Ascending aorta (tissue), 2 donors: ENCODE measurements at places on chromosomes 12 and 14. TPM values are rescaled to one million over a fixed set of nuclear protein-coding genes. Genes with fewer than 3 reads are reported as not detected.
A peak's percentile ranks its signal among the peaks of the same experiment; 100 is the strongest.

GRCh38 chr12:89448951-89449371 is 75.6 kb downstream of the GALNT4 start:
- DNase-seq = no peak

- DNase-seq = no peak
Measured at GRCh38 chr12:71749666-71750065, 5.0 kb upstream of the RAB21 start.

- DNase-seq = no peak
Measured at GRCh38 chr14:99186956-99187690, 84.9 kb downstream of the BCL11B start.

GRCh38 chr12:47763481-47764346 is 5.0 kb upstream of the RAPGEF3 start:
- DNase-seq = no peak

DNA sequence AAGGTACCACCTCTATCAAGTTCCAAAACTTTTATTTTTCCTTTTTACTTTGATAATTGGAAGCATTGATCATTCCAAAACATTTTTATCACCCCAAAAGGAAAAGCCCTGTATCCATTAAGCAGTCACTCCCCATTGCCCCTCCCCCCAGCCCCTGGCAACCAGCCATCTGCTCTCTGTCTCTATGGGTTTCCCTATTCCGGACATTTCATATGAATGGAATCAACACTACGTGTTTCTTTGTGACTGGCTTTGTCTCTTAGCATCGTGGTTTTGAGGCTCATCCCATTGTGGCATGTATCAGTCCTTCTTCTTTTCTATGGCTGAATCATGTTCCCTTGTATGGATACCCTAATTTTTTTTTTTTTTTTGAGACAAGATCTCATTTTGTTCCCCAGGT is 18.0 kb upstream of the PHETA1 start:
- DNase-seq = no peak

- DNase-seq = no peak
Measured at GRCh38 chr12:28065889-28066630, 93.5 kb upstream of the PTHLH start.

- no peak for DNase-seq
Measured at GRCh38 chr14:24784981-24785380, 151.0 kb upstream of the GZMB start.

DNA sequence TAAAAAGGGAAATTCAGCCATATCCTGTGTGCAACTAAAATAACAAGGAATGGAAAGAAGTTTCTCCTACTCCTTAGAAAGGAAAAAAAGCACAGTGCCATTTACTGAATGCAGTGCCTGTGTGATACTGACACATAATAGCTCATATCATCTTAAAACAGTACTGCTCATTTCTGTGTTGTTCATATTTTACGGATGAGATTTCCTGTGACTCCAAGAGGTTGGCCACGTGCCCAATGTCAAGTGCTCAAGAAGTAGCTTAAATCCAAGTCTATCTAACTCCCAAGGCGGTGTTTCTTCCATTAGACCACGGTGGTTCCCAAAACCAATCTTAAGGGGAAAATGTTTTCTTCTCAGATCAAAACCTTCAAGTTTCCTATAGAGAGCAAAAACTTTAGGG is 20.0 kb downstream of the MAP3K9 start:
- DNase-seq = no peak

- DNase-seq = no peak
Measured at GRCh38 chr12:56897844-56898361, 36.3 kb downstream of the SDR9C7 start.

GRCh38 chr14:95541346-95541745 is 6.5 kb downstream of the GLRX5 start:
- DNase-seq = no peak

DNA sequence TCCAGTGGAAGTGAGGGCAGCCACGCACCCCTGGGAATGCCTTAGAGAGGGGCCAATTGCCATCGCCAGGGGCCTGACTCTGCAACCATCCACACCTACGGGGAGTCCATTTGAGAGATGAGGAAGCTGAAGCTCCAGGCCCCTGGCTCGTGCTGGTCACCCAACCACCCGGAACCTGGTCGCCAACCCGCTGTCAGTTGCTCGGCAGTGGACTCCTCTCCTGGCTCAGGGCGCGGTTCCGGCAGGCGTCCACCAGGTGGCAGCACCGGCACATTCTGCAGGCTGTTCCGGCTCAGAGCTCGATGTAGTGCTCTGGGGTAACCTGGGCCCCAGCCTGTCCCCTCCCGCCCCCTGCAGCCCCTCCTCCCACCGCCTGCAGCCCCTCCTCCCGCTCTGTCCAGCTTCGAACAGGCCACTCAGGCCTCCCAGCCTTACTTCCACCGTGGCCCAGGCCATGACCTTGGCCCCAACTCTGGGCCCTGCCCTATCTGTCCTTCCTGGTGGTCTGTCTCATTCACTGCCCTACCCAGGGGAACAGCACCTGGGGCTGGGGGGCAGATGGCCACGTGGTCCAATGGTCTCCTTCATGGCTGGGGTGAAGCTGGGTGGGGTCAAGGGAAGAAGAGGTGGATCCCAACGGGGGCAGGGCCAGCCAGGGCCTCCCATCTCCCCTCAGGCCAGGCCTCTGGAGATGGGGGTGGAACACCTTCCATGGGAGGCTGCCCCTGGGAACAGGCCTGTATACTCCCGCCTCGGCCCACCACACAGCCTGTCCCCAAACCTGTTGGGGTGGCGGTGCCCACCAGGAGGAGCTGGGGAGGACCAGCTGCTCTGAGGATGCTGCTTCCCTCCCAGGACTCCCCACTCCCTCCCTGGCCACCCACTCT is 15.7 kb downstream of the SIVA1 start:
- DNase-seq = peak; percentile 94

GRCh38 chr12:119601877-119602733 is 8.5 kb downstream of the TMEM233 start:
- DNase-seq = no peak

DNA sequence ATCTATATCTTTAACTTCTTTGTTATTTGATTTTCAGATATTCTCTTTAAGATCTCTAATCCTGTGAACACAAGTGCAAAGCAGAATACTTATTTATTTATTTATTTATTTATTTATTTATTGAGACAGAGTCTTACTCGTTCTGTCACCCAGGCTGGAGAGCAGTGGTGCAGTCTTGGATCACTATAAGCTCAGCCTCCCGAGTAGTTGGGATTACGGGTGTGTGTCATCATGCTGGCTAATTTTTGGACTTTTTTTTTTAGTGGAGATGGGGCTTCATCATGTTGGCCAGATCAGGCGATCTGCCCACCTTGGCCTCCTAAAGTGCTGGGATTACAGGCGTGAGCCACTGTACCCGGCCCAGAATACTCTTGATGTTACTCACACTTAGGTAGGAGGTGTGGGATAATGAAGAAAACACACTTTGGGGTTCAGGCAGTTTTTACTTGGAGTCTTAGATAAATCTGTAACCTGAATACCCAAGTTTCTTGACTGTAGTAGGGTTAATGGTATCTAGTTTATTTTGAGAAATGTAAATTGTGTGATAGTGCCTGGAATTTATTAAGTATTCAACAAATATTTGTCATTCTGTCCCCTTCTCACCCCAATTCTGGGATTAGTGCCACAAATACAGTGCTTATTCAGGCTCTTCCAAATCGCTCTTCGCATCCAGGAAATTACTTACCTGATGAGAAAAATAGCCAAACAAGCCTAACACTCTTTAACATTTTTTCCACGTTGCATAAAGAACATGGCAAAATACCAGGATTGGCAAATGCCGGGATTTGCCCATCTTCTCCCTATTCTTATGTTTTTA is 33.0 kb downstream of the METAP2 start:
- DNase-seq = no peak

DNA sequence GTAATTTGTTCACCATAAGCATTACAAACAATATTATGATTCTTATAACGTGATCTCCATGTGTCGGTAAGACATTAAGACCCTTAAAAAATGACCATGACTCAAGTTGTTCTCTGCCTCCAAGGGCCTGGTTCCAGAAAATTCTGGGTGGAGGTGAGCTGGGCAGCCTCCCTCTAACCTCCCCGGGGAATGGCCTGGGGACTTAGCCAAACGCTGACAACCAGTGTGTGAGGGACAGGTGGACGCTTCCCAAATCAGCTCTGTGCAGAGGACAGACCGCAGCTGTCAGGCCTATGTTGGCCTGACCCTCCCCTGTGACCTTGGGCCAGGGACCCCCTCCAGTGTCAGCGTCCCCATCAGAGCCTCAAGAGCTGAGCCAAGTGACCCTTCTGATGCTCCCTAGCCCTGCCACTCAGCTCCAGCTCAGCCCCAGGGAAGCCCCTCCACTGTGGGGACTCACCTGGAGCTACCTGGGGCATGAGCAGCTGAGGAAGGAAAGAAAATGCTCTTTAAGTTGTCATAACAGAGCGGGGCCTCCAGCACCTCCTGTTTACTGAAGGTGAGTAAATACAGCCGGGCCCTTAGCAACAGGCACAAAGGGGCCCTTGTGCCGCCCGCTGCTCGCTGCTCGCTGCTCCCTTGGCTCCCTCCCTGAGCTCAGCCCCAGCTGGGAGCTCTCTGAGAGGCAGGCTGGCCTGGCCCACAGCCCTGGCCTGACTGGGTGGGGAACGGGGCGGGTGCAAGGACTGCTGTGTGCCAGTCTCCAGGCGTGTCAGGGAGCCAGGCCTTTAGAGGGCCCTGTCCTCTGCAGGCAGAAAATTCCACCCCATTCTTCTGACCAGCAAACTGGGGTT is 116.6 kb downstream of the CALM1 start:
- DNase-seq = peak; percentile 19

DNA sequence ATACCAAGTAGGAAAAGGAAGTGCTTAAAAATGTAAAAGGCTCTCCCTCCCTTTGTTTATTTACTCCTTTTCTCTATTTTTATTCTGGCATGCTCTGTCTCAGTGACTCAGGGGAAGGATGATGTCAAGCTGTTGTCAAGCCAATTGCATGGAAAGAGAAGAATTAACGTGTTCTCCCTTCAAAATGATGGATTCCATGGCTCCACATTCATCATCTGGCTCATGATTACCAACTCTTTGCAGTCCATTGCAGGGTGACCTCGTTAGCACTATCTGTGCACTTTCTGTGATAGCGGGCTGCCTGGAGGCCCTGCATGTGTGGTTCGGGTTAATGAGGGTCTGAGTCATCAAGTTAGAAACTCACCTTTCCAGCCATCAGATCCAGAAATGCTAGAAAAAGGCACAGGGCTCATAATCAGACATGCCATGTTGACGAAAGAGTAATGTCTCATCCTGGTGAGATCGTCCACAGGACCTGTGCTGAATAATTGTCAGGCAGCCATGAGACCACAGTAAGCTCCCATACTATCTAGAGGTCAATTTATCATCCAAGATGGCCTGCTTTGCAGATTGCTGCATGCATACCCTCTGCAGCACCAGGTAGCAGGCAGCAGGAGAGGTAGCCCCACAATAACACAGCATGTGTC is 79.2 kb upstream of the BTG1 start:
- no peak for DNase-seq

DNA sequence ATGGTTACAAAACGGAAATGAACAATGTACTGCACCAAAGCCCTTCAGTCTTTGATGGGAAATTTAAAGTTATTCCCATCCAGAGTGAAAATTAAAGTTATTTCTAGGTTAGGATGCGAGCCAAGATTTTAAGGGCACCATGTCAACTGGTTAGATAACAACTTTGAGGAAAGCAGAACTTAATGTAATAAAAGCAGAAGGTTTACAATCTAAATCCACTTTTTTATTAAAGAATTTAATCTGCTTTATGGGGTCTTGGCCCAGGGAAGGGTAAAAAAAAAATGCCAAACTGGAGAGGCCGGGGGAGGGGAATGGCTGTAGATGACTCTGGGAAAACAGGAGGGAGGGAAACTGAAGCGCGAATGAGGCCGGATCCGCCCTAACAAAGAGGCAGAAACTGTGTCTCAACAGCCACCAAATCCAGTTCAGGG is 108.2 kb upstream of the ATF7IP start:
- DNase-seq = no peak

DNA sequence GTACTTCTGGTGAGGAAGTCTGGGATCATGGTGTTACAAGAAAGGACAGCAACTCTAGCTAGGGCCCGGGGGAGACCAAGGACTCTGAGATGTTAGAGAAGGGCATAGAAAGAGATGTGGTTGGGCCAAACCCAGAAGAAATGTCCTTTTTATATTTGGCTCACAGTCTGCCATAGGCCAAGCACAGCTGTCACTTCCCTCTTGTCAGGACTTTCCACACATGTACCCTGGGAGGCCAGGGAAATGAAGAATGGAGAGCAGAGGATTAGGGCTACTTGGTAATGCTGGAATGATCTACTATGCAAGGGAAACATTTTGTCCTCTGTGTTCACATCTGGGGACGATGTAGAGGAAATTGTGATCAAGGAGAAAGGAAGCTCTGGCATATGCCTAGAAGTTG is 9.2 kb downstream of the MYO1A start:
- no peak for DNase-seq

DNA sequence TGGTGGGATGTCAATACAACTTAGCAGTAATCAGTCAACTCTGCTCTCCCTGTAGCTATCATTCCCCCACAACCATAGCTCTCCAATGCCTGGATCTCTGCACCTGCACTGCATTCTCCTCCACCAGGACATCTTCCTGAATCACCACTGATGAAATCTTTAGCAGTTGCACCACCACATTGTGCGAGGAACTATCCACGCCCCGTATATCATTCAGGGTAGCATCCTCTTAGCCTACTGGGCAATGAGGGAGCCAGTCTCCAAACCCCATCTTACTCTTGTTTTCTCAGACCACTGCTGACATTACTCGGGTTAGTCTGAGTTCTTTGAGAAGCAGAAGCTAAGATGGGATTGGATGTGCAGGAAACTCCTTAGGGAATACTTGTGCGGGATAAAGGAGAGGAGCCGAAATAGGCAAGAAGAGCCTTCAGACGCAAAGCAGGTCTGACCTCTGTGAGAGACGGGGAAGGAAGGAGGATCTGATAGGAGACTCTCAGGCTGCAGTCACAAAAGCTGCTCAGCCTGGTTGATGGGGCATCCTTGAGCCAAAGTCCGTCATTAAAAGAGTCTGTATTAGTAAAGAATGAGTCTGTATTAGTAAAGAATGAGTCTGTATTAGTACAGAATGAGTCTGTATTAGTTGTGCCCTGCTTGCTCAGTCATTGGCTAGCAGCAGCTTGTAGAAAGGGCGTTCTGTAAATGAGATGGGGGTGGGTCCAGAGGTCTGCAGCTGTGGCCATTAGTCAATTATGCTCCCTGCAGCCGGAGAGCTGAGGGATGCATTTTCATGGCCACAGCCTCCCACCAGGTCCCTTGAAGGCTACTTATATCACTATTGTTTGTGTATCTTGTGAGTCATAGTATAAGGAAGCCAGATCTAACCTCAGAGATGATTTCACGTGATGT is 49.6 kb upstream of the RASSF3 start:
- DNase-seq = no peak

Gene FAM186B
- total RNA-seq = not detected

Gene POLE2
- total RNA-seq = 5.4 TPM

Gene SLC5A8
- 0.11 TPM for total RNA-seq

Gene ITPK1
- 85.3 TPM for total RNA-seq

Gene GDF3
- total RNA-seq = not detected

Gene BMAL2
- 5.6 TPM for total RNA-seq

Gene TRPV4
- not detected for total RNA-seq

Gene KRT5
- 1.6 TPM for total RNA-seq

Gene SAMD15
- total RNA-seq = not detected

Gene GALNT4
- 3.3 TPM for total RNA-seq

Gene SNRPF
- total RNA-seq = not detected
